ENCODE measurements at places on chromosomes 6 and 20.

GRCh38 chr6:133456944-133457343 lies 215.8 kb downstream of the EYA4 start:
- no peak for ATAC-seq

GRCh38 chr6:34559651-34560365 lies 3.7 kb upstream of the SPDEF start:
- no peak for ATAC-seq

- no peak for ATAC-seq
Observed at GRCh38 chr6:124866040-124866439, 96.2 kb upstream of the RNF217 start.

- peak; percentile 74 for ATAC-seq
Observed at GRCh38 chr6:68834551-68834950, 199.5 kb downstream of the ADGRB3 start.

DNA sequence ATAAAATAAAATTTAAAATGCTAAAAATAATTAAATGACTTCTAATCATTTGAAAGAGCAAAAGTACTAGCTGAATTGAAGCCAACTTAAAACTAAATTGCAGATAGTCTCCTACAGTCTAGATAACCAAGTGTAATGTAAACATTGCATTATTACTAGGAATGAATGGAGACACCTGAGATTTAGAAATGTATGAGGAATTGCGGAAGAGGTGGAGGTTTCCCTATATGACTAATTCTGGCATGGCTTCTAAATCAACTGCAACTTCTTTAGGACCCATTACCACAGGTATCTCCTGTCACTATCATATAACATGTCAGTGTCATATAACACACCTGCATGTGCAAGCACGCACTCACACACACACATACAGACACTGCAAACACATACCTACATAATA lies 13.2 kb upstream of the GPR6 start:
- ATAC-seq: no peak

- no peak for ATAC-seq
Observed at GRCh38 chr20:49818816-49819215, 6.2 kb downstream of the SLC9A8 start.
